Activated CD4-positive, alpha-beta memory T cell treated with anti-CD3 and anti-CD28 coated beads for 36 hours (primary cell): ENCODE measurements at places on chromosomes 11 and 22. TPM values are rescaled to one million over a fixed set of nuclear protein-coding genes. Genes with fewer than 3 reads are reported as not detected.

GRCh38 chr11:77423624-77424023, 50.3 kb downstream of the PAK1 start:
- DNase-seq, result no peak

GRCh38 chr11:45671246-45672171, 6.1 kb upstream of the CHST1 start:
- no peak for DNase-seq

DNA sequence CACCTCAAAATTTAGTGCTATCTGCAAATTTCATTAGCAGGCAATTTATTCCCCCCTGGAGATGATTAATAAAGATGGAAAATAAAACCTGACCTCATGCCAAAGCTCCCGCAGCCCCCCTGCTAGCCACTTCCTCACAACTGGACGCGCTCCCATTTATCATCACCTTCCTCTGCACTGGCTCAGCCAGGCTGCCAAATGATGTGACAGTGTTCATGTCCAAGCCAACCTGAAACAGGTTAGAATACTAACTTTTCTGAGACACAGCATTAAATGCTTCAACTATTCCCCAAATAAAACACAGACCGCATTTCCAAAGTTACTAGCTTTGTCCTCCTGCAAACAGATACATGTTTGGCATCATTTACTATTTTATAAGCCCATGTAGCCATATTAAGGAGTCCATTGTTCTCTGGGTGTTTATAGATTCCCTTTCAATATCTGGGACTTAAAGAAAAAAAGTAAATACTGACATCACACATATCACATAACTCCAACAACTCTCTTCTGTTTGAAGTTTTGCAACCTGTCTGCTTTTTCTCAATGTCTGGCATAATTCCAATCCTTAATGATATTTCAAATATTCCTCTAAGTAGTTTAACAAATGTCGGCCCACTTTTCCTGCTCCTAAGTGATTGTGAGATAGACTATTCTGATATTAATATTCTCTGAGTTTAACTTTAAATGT, 829.7 kb upstream of the FAT3 start:
- no peak for DNase-seq

- DNase-seq, result no peak
Measured at GRCh38 chr22:23518376-23519187, 61.5 kb downstream of the IGLL1 start.

DNA sequence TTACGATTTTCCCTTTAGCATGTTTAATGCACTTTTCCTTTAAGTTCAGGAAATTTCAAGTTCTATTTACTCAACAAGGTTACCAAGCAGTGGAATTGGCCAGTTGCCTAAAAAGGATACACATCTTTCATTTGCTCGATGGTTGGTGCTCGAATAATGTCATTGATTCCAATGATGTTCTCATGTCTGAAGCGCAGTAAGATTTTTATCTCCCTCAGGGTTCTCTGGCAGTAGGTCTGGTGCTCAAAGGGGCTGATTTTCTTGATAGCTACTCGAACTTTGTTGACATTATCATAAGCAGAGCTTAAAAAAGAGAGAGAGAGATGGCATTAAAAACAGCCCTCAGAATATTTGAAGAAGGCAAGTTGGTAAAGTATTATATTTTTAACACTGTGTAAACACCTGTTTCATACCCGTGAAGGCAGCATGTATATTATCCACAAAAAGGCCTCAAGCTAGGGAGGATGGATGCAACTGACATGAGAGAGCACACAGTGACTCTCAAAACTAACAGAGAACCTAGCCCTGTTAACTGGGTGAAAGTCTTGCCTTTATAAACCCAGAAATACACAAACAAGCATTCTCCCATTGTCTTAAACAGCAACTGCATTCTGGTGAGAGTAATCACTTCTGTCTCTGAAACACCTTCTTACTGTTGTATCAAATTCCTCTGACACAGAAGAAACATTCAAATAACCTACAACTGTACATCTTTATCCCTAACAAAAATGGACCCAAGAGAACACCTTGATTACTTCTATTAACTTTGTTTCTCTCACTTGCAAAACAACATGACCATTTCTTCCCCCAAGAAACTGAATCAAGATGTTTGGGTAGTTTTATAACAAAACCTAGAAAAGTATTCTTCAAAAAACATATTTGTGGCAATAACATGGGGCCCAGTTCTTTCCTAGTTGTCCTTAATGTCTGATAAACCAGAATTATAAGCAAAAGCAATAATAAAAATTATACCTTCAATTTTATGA, 59.6 kb downstream of the MAPK1 start:
- DNase-seq, result no peak

- DNase-seq, result peak; percentile 76
Measured at GRCh38 chr11:75706260-75706729, 11.3 kb upstream of the MOGAT2 start.

DNA sequence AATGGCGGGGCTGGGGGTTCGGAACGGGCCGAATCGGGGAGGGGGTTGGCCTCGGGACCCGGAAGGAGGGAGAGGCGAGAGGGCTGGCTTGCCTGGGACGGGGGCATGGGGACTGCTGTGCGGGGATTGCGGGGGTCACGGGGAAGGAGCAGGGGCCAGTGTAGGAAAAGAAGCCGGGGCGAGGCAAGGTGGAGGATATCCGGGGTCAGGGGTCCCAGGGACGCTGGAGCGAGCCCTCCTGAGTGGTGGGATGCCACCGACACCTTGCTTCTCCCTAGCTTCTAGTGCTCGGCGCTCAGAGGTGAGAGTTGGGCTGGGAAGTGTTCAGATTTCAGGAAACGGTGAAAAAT, 426 bp upstream of the GDPD5 start:
- DNase-seq, result no peak

Gene TBX10
- not detected for total RNA-seq

Gene UPK3A
- total RNA-seq, result not detected

DNA sequence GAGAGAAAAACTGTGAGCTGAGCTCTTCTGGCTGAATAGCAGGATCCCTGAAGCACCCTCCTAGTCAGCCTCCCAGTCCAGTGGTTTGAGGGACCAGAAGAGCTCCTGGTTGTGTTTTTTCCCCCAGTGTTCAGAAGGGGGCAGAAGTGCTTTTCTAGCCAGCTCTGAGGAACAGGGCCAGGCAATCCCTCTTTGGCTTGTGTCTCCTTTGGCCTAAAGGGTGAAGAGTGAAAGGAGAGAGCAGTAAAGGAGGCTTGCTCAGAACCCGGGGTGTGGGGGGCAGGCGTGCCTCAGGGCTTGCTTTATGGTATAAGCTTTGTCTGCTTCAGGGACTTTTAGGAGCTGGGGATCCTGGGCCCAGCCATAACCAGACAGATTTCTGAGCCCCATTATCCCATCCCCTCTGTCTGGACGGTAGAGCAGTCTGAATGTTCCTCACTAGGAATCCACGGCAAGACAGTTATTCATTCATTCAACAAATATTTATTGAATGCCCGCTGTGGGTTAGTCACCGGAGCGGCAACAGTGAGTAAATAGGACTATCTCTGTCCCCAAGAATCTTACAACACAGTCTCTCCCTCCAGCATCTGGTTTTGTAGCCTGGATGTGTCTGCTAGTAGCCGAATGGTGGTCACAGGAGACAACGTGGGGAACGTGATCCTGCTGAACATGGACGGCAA, 14.5 kb downstream of the ACP2 start:
- DNase-seq, result peak; percentile 30

GRCh38 chr11:102704841-102705240, 728 bp downstream of the MMP27 start:
- no peak for DNase-seq

- no peak for DNase-seq
Measured at GRCh38 chr22:40509401-40510134, 127.0 kb downstream of the MRTFA start.

GRCh38 chr22:21457023-21457787, 10.0 kb upstream of the TMEM191C start:
- DNase-seq, result no peak

- no peak for DNase-seq
Measured at GRCh38 chr11:3010004-3010403, 17.9 kb upstream of the NAP1L4 start.

GRCh38 chr11:34425867-34426266, 12.9 kb upstream of the CAT start:
- no peak for DNase-seq

DNA sequence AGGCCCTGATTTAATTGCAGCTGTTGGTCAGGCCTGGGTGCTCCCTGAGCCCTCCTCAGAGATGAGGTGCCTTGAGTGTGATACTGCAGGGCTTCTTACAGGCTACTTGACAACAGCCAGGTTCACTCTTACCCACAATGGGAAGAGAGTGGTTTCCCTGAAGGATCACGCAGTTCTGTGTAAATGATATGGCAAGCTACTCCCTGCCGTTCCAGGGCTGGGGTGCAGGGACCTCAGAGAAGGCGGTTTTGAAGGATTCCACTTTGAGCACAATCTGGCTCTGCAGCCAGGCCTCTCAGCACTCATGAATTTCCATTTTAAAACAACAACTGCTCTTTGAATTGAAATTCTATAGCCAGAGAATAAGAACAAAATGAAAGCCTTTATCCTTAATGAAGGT, 92.9 kb downstream of the SLC17A6 start:
- DNase-seq, result no peak

DNA sequence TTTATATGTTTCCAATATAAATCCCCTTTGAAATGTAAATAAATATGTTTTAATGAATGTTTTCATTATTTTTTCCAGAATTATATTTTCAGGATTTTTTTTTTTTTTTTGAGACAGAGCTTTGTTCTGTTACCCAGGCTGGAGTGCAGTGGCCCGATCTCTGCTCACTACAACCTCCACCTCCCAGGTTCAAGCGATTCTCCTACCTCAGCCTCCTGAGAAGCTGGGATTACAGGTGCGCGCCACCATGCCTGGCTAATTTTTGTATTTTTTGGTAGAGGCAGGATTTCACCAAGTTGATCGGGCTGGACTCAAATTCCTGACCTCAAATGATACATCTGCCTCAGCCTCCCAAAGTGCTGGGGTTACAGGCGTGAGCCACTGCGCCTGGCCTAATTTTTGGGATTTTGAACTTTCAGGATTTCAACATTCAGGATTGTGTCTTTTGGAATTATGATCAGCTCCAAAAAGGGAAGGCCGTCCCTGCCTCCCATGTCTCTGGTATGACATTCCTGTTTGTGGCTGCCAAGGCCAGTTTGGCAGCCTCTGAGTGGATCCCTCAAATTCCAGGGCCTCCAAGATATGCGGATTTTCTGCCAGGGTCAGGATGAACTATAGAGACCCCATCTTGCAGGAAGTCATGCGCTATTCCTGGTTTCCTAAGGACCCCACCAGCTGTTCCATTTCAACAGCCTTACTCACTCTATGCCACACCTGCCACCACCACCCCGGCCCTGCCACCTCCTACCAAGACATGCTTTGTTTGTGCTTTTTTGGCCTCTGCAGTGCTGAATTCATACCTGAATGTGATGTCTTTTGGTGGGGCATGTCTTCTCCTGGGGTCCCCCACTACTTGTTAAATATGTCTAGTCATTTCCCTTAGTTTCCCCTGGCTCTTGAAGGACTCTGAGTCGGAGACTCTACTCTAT, 21.9 kb upstream of the TMPRSS4 start:
- DNase-seq, result no peak

DNA sequence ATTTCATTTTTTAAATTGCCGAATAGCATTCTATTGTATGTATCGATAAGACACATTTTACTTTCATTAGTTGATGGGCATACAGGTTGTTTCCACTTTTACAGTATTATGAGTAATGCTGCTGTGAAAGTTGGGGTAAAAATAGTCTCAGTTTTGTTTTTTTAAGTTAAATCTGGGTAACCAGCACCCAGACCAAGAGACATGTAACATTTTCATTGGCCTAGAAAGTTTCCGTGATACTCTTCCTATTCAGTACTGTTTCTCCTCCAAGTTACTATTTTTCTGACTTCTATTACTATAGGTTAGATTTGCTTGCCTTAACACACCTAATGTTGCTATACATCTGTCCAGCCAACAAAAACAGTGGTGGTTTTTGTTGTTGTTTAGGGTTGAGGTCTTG, 12.3 kb downstream of the IPO7 start:
- DNase-seq, result no peak

Gene VPREB3
- not detected for total RNA-seq

DNA sequence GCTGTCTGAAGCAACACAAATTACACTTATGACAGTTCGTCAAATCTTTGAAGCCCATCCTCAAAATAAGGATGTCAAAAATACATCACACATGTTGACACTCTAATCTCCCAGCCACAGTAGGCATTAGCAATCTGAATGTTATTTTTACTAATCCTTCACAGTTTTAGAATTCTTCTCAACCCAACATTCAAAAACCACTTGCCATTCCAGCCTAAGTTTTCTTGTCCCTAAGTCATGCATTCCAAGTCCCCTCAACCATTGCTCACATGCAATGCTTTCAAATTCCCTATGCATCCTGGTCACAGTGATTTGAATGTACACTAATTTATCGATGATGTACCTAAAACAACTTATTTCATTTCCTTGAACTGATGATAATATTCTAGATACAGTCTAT, 7.5 kb downstream of the BDNF start:
- DNase-seq, result no peak

Gene NELL1
- total RNA-seq, result not detected

DNA sequence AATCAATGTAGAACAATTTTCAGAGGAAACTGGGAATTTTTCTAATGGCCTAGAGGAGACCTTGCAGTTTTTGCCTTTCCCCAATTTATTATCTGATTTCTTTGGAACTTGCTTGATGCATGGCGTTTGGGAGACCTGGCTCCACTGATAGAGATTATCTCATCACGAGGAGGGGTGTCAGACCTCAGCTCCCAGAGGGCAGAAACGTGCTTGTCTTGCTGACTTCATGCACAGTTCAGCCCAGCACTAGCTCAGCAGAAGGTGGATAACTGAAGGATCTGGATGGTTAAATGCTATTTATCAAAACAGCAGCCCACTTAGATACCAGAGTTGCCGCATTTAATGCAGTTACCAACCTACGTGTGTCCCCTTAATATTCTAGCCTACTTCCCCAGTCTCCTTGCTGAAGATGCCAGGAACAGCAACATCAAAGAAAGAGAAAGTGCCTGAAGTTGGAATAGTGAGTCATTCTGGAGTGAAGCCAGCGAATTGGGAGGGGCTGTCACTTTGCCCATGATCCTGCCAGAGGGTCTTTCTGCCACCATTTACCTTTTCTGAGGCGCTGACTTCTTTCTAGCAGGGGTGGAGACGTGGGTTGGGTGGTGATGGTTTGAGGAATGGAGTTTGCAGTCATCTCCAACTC, 133.5 kb upstream of the CADM1 start:
- DNase-seq, result no peak

- no peak for DNase-seq
Measured at GRCh38 chr11:1073261-1073724, 1.4 kb upstream of the MUC2 start.

Gene SLC1A2
- total RNA-seq, result not detected

DNA sequence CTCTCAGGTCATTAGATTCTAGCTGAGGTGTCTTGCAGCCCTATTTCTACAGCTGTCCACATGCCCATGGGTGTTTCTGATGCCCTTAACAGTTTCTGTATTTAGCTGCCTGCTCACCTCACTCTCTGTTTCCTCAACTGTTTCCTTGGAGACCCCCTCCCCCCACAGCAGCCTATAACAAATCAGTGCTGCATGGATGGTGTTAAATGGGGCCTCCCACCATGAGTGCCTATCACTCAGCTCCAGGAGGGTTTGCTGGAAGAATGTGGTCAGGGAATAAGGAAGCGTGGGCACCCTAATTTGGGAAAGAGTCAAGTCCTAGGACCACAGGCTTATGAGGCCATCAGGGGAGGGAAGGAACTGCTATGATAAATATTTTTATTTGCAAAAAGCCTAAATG, 8.6 kb downstream of the KLHL35 start:
- no peak for DNase-seq

- DNase-seq, result no peak
Measured at GRCh38 chr22:43530349-43531201, 118.8 kb downstream of the MPPED1 start.

Gene POU2AF3
- total RNA-seq, result not detected
